Aorta (tissue), 5 donors: ENCODE measurements at places on chromosomes 16 and 17. TPM values are rescaled to one million over a fixed set of nuclear protein-coding genes. Genes with fewer than 3 reads are reported as not detected.

DNA sequence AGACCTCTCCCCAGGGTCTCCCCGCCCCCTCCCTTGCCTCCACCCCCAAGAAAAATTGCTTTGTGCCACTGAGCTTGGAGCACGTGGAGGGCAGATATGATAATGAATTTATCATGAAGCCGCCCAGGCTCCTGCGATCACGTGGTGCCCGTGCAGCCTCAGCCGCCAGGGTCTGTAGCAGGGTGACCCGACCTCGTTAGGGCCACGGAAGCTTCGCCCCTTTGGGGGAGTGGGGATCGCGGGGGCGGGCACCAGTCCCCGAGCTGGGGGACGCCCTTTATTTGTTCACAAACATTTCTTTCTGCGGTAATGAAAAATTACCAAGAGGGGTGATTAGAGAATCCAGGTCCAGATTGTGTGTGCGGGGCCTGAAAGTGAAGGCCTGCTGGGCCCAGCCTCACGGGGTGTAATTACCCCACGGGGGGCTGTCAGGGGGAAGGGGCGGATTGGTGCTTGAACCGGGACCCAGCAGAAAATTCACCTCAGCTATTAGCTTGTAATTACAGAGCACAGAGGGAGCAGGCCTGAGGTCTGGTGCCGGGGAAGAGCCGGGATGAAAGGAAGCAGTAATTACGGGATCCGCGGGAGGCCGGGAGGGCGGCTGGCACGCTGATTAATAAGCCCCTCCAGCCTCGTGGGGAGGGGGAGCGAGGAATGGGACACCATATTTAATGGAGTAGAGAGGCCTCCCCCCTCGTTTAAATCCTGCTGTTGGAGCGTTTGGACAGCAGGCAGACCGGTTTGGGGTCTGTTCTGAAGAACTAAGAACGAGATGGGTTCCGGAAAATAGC lies 13.3 kb downstream of the GSE1 start:
- DNase-seq = no peak

BOLA2 gene
- total RNA-seq = 4.2 TPM

DNA sequence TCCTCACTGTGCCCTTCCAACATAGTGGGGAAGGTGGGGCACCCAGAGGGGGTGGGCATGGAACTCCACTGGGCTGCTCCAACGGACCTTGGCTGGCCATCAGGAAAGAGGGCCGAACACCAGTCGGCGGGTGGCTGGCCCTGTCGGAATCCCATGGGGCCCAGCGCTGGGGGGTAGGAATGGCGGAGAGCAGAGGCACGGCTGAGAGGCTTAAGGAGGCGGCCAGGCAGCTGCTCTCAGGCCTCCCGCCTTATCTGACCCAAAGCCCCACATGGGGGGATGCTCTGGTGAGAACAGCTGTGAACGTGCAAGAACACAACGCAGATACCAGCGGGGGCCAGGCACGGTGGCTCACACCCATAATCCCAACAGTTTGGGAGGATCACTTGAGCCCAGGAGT lies 4.4 kb upstream of the MYO1C start:
- DNase-seq = no peak

CIBAR2 gene
- total RNA-seq = not detected

GRCh38 chr17:44734272-44734671 lies 24.5 kb upstream of the ADAM11 start:
- no peak for DNase-seq

- peak; percentile 43 for DNase-seq
Measured at GRCh38 chr17:44777394-44778348, 18.9 kb downstream of the ADAM11 start.

DNA sequence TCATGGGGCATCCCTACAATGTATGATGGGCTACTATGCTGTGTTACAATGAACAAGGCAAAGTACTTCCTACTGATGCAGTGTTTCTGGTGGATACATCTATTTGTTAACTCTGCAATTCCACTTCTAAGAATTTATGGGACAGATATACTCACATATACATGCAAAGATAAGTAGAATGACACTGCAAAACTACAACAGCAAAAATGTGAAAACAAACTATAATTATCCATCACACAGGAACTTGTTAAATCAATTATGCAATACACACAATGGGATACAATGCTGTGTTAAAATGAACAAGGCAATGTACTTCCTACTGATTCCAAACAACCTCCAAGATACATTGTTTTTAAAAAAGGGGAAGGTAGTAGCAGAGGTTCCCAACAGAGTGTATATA lies 3.2 kb downstream of the DDX52 start:
- no peak for DNase-seq

DNA sequence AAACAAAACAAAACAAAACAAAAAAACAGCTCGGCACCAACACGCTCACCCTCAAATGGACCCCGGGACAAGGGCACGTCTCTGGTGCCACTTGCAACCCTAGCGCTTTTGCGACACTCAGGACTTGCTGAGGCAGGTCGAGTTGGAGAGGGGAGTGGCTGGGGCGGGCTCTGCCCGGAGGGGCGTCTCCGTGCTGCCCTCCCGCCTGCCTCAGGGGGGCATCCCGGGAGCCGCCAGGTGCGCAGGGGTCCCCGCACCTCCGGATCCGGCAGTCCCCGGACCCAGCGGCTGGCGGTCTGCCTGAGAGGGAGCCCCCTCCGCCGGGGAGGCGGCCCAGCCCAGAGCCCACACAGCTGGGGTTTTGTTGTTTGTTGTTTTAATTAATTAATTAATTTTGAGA lies at the start of gene SLC52A1:
Gene SLC52A1 (minus strand): TSS at position 112 of the 400 bp plus-strand sequence. CDS start 820 bp downstream, outside the sequence.
- DNase-seq = no peak

- DNase-seq = no peak
Measured at GRCh38 chr17:45871718-45872117, 22.6 kb upstream of the MAPT start.

DNA sequence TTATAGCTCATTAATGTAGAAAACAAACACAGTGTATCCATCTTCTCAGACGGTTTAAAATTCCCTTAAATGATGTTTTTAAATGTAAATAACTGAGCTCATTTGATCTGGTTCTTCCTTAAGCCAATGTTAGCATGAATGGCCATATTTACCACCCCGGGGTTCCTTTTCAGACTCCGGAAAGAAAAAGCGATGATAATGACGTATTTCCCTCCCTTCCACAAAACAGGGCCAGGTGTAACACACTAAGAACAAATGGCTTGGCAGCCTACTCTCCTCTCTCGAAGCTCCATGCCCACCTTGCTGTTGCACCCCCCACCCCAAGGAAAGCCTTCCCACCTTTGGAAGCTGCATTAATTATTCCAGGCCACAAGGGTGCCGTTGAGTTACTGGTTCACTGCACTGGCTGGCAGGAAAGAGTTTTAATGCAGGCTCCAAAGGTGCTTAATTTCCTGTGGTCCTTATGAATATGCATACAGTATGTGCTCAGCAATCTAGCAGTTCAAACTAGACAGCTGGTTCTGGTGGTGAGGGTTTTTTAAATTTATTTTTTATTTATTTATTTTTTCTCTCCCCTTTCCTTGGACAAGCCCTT lies 378.9 kb downstream of the WWOX start:
- no peak for DNase-seq

DNA sequence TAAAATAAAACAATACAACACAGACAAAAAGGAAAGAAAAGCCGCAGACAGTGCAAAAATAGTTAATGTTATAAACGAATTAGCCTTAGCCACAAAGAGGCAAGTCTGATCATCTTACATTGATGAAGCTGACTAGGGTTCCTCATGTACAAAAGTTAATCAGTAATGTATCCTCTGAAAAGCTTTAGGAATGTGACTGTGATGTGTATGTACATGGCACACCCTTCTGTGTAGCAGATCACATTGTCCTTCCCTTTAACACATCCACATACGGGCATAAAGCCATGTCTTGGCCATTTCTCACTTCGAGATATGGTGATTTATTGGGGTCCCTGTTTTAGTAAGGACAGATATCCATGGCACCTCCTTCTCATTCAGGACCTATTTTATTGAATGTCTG lies 1327.5 kb upstream of the CDH8 start:
- no peak for DNase-seq

- DNase-seq = no peak
Measured at GRCh38 chr17:29196769-29197515, 16.7 kb upstream of the MYO18A start.

STX4 gene
- total RNA-seq = 73.5 TPM

PSMC3IP gene
- 3.9 TPM for total RNA-seq

DNA sequence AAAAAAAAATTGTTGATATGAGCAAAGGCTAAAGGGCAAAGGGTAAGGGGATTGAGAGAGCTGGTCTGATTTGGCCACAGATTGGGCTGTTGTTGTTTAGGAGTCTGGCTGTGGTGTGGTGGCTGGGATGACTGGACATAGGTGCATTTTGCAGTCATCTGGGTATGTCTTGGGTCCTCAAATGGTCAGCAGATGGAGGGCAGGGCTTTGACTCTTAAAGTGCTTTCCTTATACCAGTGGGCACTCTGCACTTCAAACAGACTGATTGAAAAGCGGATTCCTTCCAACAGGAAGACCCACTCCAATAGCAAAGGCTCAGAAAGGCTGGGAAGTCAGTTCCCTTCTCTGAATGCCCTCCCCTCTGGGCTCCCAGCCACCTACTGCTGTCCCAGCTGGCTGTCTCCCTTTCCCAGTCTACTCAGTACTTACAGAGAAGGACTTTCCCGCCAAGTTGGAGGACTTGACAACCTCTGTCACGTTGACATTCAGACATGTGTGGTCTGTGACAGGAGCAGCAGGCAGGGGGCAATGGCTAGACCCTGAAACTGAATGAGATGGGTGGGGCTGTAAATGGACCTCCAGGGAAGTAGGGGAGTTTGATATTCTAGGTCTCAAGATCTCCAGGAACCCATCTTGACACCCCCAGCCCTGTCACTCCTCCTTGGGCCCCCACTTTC lies 19.6 kb upstream of the MFSD6L start:
- no peak for DNase-seq
